K562 (cell line): ENCODE measurements at places on chromosomes 16 and 17. TPM values are rescaled to one million over a fixed set of nuclear protein-coding genes. Genes with fewer than 3 reads are reported as not detected.

The CBX4 gene
- total RNA-seq, result 48.5 and 50.5 TPM in 2 replicates

The SRCAP gene
- 58.9 and 62.6 TPM in 2 replicates for total RNA-seq

GRCh38 chr16:47523342-47524006, 62.3 kb downstream of the PHKB start:
- no peaks in the 10 kb centered on the region for H3K27me3 ChIP-seq
- H3K27ac ChIP-seq, result 0 out of 3 replicates have a peak overlapping the region, but pooled peaks have one; percentile 13
- H3K4me3 ChIP-seq, result no peak overlapping the region
- peaks cover 17% of the 10 kb centered on the region; the same call in 2 of the 3 replicates for H3K4me1 ChIP-seq
- DNase-seq, result no peak

GRCh38 chr16:19497176-19497575, 24.7 kb downstream of the GDE1 start:
- H3K27me3 ChIP-seq, result no peaks in the 10 kb centered on the region
- H3K27ac ChIP-seq, result no peak overlapping the region
- no peak overlapping the region for H3K4me3 ChIP-seq
- no peak for DNase-seq

The CACNA1G gene
- total RNA-seq, result not detected in 2 replicates

- no peak overlapping the region for H3K4me3 ChIP-seq
- H3K4me1 ChIP-seq, result no peaks in the 10 kb centered on the region
- H3K27ac ChIP-seq, result no peak overlapping the region
- H3K27me3 ChIP-seq, result no peaks in the 10 kb centered on the region; the same call in 1 of the 2 replicates
- no peaks in the 10 kb centered on the region for H3K36me3 ChIP-seq
- DNase-seq, result peak; percentile 37
Measured at GRCh38 chr17:48134912-48135480, 27.4 kb downstream of the SNX11 start.

GRCh38 chr17:68777243-68777855, 176.2 kb upstream of the FAM20A start:
- no peak overlapping the region for H3K4me3 ChIP-seq
- H3K36me3 ChIP-seq, result no peaks in the 10 kb centered on the region
- DNase-seq, result peak; percentile 64

GRCh38 chr16:57358527-57359095, at the start of gene CCL22:
Gene CCL22 (plus strand): TSS chr16:57358783. CDS start chr16:57358817, 34 bp downstream.
- peaks cover 40% of the 10 kb centered on the region for H3K27me3 ChIP-seq
- DNase-seq, result no peak
- peaks cover 4% of the 10 kb centered on the region; the same call in 1 of the 2 replicates for H3K4me1 ChIP-seq

The PDIA2 gene
- total RNA-seq, result 0.58 and 0.67 TPM in 2 replicates

The RAB40C gene
- 23.4 and 25.3 TPM in 2 replicates for total RNA-seq

The LRRC46 gene
- total RNA-seq, result 0.73 and 1.0 TPM in 2 replicates

GRCh38 chr17:82489851-82490511, 29.6 kb upstream of the FOXK2 start:
- H3K4me3 ChIP-seq, result no peak overlapping the region
- no peak for DNase-seq
- H3K27ac ChIP-seq, result no peak overlapping the region
- no peaks in the 10 kb centered on the region for H3K27me3 ChIP-seq
- peaks cover 40% of the 10 kb centered on the region for H3K36me3 ChIP-seq
- peaks cover 36% of the 10 kb centered on the region for H3K4me1 ChIP-seq

DNA sequence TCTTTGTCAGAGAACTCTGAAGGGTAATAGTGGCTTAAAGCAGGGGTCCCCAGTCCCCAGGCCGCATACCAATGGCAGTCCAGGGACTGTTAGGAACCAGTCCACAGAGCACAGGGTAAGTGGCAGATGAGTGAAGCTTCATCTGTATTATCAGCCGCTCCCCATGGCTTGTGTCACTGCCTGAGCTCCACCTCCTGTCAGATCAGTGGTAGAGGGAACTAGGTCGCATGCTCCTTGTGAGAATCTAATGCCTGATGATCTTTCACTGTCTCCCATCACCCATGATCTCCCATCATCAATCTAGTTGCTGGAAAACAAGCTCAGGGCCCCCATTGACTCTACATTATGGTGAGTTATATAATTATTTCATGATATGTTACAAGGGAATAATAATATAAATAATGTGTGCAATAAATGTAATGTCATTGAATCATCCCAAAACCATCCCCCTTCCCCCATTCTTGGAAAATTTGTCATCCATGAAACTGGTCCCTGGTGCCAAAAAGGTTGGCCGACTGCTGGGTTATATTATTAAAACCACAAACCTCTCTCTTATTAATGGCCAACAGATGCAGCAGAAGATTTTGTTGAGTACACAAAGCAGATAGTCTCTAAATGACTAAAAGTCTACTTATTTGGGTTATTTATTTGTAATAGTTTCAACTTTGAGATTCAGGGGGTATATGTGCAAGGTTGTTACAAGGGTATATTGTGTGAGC, 782.7 kb downstream of the CDH11 start:
- no peaks in the 10 kb centered on the region for H3K36me3 ChIP-seq
- no peak overlapping the region for H3K27ac ChIP-seq
- H3K27me3 ChIP-seq, result no peaks in the 10 kb centered on the region
- DNase-seq, result no peak
- H3K4me1 ChIP-seq, result no peaks in the 10 kb centered on the region
- H3K4me3 ChIP-seq, result no peak overlapping the region

The ACSM2A gene
- 0.09 and 0.13 TPM in 2 replicates for total RNA-seq

DNA sequence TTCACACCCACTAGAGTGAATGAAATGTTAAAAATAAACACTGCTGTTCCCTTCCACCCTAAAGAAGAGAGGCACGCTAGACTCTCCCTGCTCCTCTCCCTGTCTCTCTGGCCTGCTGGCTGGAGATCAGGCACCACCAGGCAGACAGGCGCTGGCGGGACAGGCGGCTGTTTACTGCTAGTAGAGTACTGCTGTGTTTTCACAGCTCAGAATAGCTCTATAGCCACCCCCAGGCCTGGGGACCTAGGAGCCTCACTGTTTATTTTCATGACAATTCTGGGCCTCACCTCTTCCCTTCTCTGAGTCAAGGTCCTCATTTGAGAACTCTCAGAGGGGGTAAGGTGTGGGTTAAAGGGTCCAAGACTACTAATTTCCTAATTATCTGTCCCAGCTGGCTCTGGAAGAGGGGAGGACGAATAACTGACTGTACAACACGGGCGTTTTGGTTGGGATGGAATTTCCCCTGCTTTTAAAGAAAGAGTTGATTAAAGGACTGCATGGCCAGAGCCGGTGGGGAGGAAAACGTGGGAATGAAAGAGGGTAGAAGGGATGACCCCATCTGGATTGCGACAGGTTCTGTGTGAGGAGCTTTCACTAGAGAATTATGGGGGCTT, 9.0 kb upstream of the G6PC1 start:
- H3K27me3 ChIP-seq, result no peaks in the 10 kb centered on the region
- H3K4me3 ChIP-seq, result no peak overlapping the region
- DNase-seq, result no peak
- H3K27ac ChIP-seq, result no peak overlapping the region

The BAIAP3 gene
- total RNA-seq, result 3.3 and 3.4 TPM in 2 replicates

DNA sequence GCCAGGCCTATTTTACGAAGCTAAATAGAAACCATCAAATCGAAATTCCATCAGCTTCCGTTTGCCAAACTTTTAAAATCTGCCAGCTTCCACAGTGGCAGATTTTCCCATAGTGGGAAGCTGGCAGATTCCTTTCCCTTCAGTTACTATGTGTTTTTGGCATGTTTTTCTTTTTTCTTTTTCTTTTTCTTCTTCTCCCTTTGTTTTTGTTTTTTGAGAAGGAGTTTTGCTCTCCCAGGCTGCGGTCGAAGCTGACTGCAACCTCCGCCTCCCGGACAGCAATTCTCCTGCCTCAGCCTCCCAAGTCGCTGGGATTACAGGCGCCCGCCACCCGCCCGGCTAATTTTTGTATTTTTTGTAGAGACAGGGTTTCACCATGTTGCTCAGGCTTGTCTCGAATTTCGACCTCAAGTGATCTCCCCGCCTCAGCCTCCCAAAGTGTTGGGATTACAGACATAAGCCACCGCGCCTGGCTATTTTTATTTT, 684 bp upstream of the CWC25 start:
- DNase-seq, result no peak
- peaks cover 4% of the 10 kb centered on the region for H3K4me1 ChIP-seq
- H3K4me3 ChIP-seq, result peak overlapping the region; percentile 68
- H3K36me3 ChIP-seq, result peaks cover 23% of the 10 kb centered on the region; the same call in 2 of the 3 replicates
- H3K27ac ChIP-seq, result peak overlapping the region; percentile 97

The NECAB2 gene
- not detected in 2 replicates for total RNA-seq

GRCh38 chr17:50397919-50398285, 579 bp upstream of the LRRC59 start:
- H3K36me3 ChIP-seq, result peaks cover 34% of the 10 kb centered on the region
- H3K4me3 ChIP-seq, result peak overlapping the region; percentile 87
- no peaks in the 10 kb centered on the region for H3K27me3 ChIP-seq
- peaks cover 21% of the 10 kb centered on the region; the same call in 2 of the 3 replicates for H3K4me1 ChIP-seq

DNA sequence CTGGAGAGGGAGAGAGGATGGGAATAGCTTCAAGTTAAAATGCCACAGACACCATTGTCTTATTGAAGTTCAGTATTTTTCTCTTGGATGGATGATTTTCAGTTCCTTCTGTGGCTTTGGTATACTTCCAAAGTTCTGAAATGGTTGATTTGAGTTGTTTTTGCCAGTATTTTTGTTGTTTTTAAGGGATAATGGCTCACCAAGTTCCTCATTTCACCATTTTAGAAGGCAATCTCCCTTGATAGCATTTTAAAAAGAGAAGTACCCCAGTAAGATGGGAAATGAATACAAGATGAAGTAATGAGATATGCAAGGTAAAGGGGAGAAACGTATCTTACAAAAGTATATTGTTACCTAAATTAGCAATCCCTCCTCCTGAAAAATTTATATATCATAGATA, 18.5 kb upstream of the SPDYE4 start:
- no peak for DNase-seq
- no peak overlapping the region for H3K27ac ChIP-seq
- H3K4me3 ChIP-seq, result no peak overlapping the region
- no peaks in the 10 kb centered on the region for H3K36me3 ChIP-seq
- no peaks in the 10 kb centered on the region for H3K4me1 ChIP-seq

The TOM1L1 gene
- total RNA-seq, result 29.2 and 29.5 TPM in 2 replicates

DNA sequence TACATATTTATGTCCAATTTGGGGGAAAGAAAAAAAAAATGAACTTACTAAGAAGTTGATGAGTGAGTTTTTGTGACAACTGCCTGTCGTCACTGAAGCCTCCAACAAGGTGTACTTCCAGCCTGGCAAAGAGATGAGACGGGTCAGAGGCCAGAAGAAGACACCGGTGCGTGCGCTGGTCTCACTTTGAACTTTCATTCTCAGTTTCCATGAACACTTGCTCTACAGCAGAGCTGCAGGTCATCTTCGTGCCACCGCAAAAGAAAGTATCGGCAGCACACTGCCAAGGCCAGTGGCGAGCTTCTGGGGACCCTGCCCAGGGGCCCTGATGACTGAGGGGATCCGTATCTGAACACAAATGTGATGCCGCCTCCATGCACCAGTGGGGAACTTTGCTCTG, 11.6 kb downstream of the NTAN1 start:
- no peak overlapping the region for H3K4me3 ChIP-seq
- no peak overlapping the region for H3K27ac ChIP-seq
- H3K27me3 ChIP-seq, result no peaks in the 10 kb centered on the region
- peaks cover 32% of the 10 kb centered on the region; the same call in 2 of the 3 replicates for H3K36me3 ChIP-seq
- DNase-seq, result no peak

GRCh38 chr17:46796956-46797530, 21.4 kb downstream of the WNT3 start:
- peaks cover 31% of the 10 kb centered on the region for H3K4me1 ChIP-seq
- H3K27ac ChIP-seq, result no peak overlapping the region
- H3K36me3 ChIP-seq, result no peaks in the 10 kb centered on the region

The TMEM204 gene
- total RNA-seq, result 0.18 TPM in 1 of 2 replicates, not detected in the other

The MYO15A gene
- total RNA-seq, result 0.18 and 0.47 TPM in 2 replicates
